ENCODE measurements at places on chromosomes 2 and 18.

GRCh38 chr2:55009277-55010060 is 40.8 kb downstream of the RTN4 start:
- no peak for DNase-seq

- DNase-seq, result no peak
Observed at GRCh38 chr2:68253219-68254068, 1.1 kb upstream of the PPP3R1 start.

DNA sequence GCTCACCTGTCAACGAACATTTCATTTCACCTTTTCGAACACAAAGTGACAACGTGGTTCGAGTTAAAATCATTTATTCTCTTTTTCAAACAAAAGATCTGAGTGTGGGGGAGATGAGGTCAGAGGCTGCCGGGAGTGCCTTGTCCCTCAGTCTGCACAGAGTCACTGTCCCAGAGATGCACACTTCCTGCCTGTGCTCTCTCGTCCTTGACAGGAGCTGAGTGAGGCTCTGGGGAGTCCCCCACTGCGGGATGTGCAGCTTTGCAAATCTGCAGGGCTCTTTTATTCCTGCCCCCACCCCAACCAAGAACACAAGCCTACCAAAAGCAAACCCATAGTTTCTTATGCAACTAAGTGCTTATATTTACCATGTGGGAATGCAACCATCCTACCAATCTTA is 497.8 kb downstream of the EIPR1 start:
- DNase-seq, result no peak

- DNase-seq, result no peak
Observed at GRCh38 chr2:46325182-46325928, 28.1 kb downstream of the EPAS1 start.

DNA sequence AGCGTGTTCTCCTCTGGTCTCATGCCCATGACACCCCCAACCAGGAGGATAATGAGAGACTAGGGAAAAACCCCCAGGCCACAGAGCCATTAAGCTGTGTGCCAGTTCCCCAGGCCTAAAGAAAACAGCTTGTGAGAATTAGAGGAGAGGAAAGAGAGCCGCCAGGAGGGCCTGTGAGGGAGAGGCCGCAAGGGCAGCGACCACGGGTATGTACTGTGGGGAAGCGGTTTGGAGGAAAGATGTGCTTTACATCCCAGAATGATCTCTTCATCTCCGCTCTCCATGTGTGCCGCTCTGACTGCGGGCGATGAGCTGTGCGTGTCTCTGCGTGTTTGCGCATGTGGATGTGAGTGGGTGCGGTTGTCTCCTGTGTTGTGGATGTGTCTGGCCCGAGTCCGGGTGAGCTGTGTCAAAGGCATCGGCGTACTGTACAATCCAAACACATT is 82.9 kb downstream of the DYSF start:
- DNase-seq, result no peak

- no peak for DNase-seq
Observed at GRCh38 chr2:136255127-136255526, 137.2 kb upstream of the CXCR4 start.

DNA sequence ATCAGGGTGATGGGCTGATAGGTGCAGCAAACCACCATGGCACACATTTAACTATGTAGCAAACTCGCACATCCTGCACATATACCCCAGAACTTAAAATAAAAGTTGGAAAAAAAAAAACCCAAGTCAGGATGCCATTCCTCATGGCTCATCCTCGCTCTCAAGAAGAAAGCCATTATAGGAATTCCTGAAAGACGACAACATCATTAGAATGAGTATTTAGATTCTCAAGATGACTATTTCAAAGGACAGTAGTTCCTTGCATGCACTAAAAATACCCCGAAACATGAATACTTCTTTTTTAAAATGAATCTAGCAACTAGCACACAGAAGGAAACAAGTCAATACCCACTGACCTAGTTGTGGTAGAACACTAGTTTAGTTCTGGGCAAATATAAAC is 285.8 kb upstream of the REV1 start:
- DNase-seq, result no peak

DNA sequence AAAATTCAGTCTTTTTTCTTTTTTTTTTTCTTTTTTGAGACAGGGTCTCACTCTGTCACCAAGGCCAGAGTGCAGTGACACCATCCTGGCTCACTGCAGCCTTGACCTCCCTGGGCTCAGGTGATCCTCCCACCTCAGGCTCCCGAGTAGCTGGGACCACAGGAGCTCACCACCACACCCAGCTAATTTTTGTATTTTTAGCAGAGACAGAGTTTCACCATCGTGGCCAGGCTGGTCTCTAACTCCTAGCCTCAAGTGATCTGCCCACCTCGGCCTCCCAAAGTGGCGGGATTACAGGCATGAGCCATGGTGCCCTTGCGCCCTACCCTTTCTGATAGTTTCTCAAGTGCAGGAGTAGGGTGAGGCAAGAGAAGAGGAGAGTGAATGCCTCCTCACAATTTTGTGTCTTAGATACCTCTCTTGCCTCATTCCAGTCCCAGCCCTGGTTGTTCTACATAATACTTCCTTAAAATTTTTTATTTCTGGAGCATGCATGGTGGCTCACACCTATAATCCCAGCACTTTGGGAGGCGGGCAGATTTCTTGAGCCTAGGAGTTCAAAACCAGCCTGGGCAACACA is 68.2 kb upstream of the CAB39 start:
- no peak for DNase-seq

DNA sequence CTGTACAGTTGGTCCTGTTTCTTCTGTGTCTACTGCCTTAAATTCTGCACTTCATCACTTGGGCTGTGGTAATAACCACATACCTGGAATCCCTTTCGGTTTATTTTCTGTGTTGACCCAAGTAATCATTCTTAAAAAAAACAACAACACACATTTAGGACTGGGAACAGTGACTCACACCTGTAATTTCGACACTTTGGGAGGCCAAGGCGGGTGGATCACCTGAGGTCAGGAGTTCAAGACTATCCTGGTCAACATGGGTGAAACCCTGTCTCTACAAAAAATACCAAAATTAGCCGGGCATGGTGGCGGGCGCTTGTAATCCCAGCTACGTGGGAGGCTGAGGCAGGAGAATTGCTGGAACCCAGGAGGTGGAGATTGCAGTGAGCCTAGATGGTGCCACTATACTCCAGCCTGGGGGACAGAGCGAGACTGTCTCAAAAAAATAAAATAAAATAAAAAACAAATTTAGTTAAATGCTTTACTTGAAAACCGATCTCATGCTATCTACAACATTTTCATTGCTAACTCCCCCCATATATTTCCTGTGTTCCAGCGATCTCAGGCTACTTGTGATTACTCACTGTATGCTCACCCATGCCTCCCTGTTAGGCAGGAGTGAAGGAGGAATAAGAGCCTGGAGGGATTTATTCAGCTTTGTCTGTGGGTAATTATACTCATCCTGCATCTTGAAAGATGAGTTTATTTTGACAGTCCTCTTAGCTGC is 18.2 kb downstream of the ACSL3 start:
- no peak for DNase-seq

GRCh38 chr2:57902578-57902977 is 144.0 kb upstream of the VRK2 start:
- no peak for DNase-seq

All from stimulated activated CD8-positive, alpha-beta memory T cell treated with anti-CD3 and anti-CD28 coated beads, Interleukin-15, amount 100 ng/mL, for 24 hours (primary cell).